ENCODE measurements at places on chromosomes 2 and 18. TPM values are rescaled to one million over a fixed set of nuclear protein-coding genes. Genes with fewer than 3 reads are reported as not detected.
A peak's percentile ranks its signal among the peaks of the same experiment; 100 is the strongest.

DNA sequence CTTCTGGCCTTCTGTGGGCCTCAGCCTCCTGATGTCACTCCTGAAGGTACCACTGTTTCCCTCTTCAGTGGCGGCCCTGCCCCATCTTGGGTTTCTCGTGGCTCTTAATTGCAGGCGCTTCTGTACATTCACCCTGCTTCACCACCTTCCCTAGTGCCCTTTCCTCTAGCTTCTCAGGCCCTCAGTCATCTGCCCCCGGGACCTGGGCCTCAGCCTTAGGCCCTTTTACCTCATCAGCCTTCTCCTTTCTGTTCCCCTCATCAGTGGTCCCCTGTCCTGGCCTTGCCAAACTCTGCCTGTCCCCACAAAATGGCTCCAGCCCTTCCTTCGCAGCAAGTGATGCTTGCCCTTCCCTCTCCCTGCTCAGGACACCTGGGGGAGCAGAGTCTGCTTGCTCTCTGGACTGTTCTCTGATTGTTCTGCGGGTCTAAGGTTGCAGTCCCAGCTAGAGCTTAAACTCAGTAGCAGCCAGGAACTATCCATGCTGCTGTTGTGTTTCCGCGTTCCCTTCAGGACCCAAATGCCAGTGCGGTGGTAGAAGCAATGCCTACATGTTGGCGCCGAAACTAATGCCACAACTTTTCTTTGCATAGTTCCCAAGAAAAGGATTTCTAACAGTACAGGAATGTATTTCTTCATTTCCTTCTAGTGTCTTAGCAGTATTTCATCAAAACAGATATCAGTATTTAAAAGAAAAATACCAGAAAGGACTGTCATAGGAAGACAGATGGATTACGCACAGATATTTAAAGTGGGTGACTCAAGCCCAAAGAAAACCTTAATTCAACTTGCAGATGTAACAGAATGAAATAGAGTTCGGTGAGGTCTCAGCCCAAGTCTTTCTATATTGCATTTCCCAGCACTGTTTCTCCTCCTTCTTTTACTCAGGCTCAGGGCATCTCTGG lies 7.5 kb downstream of the ASB1 start:
- no peak for DNase-seq

- peak; percentile 66 for DNase-seq
Observed at GRCh38 chr2:101200676-101201075, 49.5 kb upstream of the TBC1D8 start.

GRCh38 chr2:199875400-199875799 lies 24.4 kb upstream of the FTCDNL1 start:
- DNase-seq = no peak

DNA sequence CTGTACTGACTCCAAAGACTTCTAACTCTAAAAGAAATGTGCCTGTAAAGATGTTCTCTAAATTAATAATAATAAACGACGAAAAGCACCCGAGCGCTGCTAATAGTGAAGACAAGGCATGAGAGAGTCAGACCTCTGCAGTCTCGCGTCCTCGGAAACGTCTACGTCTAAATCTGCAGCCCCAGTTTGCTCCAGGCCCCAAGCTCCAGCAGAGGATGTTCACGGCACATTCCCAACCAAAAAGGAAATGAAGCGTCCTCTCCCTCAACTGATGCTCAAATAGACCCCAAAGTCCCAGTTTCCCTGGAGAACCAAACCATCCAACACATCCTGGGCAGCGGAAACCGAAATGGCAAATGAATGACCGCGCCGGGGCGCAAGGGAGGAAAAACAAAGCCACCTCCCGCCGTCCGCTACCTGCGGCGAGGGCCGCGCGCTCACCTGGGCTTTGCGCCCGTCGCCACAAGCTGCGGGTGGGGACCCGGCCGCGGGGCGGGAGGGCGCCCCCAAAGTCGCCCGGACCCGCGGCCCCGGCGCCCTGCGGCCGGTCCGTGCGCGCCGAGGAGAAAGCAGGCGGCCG lies 47.1 kb upstream of the CCDC150 start:
- DNase-seq = no peak

EVA1A gene
- not detected for total RNA-seq

TTL gene
- total RNA-seq = 10.4 TPM

DNA sequence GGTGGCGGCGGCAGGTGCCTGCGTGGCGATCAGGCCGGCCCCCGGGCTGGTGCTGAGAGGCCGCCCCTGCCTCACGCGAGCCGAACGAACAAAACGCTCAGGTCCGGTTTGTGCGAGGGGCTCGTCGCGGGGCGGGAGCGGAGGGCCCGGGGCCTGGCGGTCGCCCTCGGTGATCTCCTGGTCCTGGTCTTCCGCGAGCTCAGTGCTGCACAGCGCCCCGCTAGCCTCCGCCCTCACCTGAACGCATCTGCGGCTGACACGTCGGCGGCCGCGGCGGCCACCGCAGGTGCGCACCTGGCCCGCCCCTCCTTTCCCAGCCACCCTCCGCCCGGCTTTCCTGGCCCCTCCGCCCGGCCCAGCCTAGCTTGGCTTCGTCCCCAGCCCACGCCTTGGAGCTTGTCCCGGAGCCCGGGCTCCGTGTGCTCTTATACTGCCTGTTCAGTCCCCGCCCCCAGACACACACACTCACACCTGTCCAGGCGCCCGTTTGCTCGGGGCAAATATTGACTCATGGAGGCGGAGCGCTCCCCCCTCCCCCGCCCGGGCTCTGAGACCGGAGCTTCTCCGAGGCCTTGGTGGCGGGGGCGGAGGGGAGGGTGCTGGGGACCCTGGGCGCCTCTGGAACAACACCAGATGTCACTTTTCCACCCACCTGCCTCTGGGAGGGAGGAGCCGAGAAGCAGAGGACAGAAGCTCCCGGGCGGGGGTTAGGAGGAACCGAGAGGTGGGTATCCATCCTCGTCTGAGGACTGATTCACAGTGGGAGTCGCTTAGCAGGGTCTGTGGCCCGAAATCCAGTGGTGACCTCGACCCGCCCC lies 8.6 kb upstream of the CRYBA2 start:
- DNase-seq = peak; percentile 93

TRIM43 gene
- not detected for total RNA-seq

DNA sequence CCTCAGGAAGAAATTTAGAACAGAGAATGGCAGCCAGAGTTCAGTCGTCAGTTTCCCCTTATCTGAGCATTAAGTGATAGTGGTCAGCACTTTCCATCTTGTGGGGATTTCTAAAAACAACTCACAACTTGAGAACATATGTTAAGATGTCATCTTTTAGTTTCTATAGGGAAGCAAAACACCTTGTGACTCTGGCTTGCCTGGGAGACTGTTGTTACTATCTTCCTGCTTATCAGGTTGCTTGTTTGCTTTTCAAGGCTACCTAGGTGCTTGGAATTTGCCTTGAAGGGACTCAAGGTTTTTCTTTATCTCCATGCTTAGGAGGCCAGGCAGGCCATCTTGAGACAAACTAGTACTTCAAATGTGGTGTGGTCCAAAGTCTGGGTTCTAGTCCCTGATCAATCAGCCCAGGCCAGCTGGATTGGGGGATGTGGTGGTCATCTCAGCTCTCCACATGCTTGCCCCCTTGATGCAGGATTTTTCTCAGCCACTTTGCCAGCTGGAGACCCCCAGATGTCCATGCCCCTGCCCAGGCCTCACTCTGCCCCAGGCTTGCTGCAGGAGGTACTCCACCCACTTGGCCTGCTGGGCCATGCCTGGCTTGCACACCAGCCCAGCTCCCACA lies 125.9 kb downstream of the LYPD1 start:
- DNase-seq = no peak

NOSTRIN gene
- 5.1 TPM for total RNA-seq

GRCh38 chr2:151029406-151030157 lies 232.1 kb downstream of the RBM43 start:
- DNase-seq = no peak

GRCh38 chr2:19722531-19722971 lies 179.2 kb downstream of the TTC32 start:
- no peak for DNase-seq

DNA sequence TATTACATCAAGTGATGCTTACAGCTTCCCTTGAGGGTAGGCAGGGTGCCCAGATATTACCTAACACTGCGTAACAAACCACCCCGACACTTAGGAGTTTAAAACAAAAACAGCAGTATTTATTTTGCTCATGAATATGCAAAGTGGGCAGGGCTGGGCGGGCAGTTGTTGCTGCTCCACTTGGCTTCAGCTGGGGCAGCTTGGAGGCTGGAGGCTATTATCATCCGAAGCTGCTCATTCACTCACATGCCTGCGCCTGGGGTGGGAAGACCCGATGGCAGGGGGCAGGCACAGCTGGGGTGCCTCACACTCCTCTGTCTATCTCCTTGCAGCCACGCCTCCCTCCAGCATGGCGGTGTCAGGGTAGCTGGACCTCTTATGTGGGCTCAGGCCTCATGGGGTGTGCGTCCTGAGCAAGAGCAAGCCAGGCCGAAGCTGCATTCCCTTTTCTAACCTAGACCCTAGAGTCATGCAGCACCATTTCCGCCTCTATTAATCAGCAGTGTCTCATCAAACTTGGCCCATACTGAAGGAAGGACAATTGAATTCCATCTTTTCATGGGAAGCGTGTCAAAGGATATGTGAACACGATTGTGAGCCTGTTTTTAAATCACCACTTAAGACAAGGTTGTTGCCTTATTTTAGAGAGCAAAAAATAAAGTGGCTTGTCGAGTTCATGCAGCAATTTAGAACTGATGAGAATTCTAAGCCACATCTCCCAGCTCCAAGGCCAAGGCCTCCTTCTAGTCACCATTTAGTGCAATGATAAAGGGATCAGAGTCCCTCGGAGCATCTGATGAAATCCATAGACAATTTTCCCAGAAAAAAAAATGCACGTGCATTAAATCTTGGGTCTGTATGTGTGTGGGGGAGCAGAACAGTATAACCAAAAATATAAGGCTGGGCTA lies 54.9 kb downstream of the SDC1 start:
- no peak for DNase-seq

- no peak for DNase-seq
Observed at GRCh38 chr2:37625796-37626571, 45.5 kb downstream of the CDC42EP3 start.

SLC11A1 gene
- total RNA-seq = 0.33 TPM

- no peak for DNase-seq
Observed at GRCh38 chr2:19141234-19142004, 217.0 kb downstream of the OSR1 start.

GRP gene
- not detected for total RNA-seq

DNA sequence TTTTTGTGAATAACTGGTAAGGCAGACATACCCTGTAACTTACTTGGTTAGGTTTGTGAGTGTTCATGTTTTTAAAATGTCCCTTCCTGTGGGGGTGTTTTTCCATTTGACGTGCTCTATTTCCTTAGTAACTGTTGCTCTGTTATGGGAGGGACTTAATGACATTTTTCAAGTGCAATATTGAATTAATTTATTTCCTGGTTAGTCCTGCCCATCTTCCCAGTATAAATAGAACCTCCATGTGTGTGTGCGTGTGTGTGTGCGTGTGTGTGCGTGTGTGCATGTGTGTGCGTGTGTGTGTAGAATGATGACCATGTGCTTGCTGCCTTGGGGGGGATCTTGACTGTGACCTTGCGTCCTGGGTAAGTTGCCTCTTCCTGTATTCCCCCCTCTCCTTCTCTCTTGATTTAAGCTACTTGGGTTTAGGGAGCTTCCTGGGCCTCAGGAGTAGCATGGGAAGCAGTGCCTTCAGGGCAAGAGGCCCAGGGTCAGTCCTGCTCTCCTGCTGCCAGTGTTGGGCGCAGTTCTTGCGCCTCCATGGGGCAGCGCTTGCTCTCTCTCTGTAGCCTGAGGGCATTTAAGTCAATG lies 163.9 kb downstream of the LDLRAD4 start:
- peak; percentile 74 for DNase-seq

DNA sequence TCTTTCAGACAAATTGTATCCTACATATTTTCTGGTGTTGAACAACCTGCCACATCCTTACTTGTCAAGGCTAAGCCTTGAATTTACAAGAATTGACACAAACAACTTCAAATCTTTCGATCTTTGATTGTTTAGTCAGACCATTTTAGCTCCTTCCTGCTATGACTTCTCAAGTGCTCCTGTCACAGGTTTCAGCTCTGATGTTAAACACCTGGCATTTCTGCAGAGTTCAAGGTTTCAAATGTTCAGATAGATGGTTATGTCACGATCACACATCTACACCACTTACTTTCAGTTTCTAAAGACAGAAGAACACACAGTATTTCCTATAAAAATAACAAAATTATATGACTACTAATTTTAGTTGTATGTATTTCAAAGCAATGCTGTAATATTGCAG lies 84.0 kb downstream of the RND3 start:
- peak; percentile 8 for DNase-seq

DNA sequence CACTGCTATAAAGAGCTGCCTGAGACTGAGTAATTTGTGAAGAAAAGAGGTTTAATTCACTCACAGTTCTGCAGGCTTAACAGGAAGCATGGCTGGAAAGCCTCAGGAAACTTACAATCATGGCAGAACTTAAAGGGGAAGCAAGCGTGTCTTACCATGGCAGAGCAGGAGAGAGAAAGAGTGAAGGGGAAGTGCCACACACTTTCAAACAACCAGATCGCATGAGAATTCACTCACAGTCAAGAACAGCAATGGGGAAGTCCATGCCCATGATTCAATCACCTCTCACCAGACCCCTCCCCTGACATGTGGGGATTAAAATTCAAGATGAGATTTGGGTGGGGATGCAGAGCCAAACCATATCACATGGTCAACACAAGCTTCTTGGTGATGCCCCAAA lies 34.7 kb upstream of the CDK5R2 start:
- DNase-seq = no peak

EFHD1 gene
- total RNA-seq = not detected

- DNase-seq = no peak
Observed at GRCh38 chr2:13481201-13481600, 764.5 kb downstream of the TRIB2 start.

DNA sequence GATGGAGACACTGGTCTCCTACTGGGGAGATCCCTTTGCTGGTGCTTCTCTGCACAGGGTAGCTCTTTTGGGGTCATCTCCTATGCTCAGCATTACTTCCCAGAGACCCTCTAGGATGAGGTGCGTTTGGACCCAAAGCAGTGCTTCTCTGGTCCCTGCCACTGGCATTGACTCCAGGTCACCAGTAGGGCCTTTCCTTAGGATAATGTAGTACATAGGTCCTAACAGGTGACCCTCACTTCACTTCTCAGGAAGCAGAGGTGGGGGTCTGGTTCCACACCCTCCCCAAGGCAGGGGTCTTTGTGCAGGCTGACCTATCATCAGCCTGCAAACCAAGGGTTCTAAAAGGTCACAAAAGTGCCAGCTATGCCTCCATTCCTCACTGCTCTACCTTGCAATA lies 145.8 kb upstream of the HS6ST1 start:
- DNase-seq = no peak

DNA sequence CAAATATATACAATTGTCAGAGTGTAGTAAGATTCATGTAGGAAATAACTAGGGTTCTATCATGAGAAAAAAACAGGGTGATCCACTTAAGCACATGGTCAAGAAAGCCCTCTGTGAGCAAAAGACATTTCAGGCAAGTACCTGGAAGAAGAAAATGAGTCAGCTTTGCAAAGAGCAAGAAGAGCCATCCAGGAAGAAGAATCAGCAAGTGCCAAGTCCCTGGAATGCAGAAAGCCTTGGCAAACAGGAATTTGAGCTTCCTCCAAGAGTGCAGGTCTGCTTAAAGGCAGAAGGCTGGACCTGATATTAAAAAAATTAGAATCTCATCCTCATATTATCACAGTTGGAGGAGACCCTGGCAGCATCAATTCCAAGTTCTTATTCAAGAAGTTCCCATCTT lies 188.5 kb upstream of the CELF4 start:
- DNase-seq = no peak

CHRNG gene
- total RNA-seq = not detected

Measured in HT-29 (cell line).